Neural crest cell (in vitro differentiated cells): ENCODE measurements at places on chromosomes 3 and 15.

DNA sequence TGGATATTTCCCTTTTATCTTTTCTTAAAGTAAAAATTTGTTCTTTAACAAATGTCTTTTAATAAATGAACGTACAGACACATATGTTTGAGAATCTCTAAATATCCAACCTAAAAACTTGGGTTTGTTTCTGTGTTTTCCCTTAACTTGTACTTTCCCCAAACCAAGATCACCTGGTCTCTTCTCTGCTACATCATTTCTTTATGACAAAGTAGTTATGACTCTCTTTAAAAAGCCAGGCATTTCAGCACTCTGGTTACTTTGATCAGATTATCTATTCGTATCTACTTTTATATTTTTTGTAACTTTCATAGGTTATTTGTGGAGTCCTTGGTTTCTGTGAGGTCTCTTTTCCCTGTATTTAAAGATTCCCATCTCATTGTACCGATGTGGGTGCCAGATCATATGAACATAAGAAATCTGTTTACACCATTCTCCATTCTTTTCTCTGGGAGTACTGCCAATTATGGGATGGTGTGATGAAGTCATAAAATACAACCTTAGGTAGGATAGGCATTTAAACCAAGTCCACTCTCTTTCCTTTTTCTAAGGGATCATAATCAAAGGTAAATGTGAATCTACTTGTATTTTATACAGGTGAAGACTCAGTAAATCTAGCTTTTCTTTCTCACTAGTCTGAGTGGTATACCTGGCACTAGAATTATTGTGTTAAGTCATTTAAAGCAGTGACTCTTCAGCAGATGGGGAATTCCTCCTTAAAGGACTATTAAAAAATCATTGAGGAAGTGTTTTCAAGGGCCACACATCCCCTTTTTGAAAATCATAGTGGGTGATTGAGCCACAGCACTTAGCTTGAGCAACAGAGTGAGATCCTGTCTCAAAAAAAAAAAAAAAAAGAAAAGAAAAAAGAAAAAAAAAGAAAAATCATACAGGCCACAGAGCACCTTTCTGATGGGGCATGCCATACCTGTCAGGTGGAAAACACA lies 12.4 kb upstream of the NFKBIZ start:
- no peak for DNase-seq

DNA sequence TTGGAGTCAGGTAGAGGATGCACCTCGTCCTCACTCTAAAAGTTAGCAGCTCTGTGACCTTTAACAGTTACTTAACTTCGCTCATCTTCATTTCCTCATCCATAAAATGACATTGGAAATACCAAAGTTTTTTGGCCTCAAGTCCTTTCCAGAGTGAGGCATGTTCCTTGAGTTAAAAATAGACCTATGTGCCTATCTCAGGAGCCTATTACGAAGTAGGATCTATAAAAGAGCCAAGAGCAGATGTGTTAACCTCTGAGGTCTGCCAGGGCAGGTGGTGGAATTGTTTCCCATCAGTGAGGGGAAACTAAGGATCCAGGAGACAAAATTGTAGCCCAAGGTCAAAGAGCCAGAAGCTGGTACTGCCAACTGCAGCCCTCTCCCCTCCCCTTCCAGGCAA lies 120.4 kb upstream of the EIF1B start:
- no peak for DNase-seq

GRCh38 chr3:162643245-162643644 lies 1146.6 kb downstream of the OTOL1 start:
- no peak for DNase-seq

GRCh38 chr3:53989451-53989850 lies 97.8 kb upstream of the SELENOK start:
- no peak for DNase-seq

GRCh38 chr3:131047582-131047981 lies 20.9 kb downstream of the NEK11 start:
- DNase-seq: no peak

DNA sequence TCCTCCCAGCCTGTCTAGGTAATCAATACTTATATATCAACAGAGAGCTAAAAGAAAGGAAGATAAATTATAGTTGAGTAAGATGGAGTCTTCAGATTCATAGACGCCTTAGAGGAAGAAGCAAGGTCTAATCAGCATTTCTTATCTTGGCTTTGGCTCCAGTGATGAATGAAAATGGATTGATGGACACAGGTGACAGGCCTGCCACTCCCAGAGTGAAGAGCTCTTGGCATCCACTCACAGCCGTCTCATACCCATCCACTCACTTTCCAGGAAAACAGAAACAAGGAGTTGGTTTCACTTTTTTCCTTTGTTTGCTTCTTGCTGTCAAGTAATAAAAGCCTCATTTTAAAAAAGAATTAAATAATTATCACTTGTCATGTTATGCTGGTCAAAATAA lies 168.2 kb downstream of the MFSD1 start:
- DNase-seq: no peak

DNA sequence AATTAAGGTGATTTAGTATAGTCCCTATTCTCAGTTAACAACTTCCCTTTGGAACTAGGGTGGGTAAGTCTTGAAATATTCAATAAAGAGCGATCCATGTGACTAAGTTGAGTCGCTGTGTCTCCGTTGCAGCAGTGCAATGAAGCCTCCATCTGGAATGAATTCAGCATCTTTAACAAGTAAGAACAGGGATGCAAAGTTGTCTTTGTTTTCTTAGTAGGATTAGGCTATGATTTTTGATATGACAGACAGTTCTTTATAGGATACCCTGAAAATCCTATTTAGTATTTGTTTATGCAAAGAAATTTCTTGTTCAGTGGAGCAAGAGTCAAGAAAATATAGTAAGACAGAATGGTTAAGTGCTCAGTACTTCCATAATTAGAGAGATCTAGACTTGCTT lies 52.7 kb downstream of the RBMS3 start:
- no peak for DNase-seq

DNA sequence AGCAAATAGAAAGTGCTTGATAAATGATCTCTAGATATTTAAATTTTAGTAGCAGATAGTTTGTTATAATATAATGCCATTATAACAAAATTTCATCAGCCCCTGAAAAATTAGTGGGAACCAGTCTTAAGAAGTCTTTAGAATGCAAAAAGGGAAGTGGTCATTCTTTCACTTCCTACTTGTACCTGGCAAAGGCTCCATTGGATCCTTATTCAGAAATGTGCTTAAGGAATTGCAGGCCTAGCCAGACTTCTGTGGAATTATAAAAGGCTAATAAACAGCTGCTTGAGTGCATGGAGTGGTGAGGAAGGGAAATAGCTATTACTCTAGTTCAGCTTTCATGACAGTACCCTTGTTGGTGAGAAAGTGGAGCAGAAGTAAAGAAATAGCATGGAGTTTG lies 24.2 kb downstream of the PPM1L start:
- DNase-seq: no peak

DNA sequence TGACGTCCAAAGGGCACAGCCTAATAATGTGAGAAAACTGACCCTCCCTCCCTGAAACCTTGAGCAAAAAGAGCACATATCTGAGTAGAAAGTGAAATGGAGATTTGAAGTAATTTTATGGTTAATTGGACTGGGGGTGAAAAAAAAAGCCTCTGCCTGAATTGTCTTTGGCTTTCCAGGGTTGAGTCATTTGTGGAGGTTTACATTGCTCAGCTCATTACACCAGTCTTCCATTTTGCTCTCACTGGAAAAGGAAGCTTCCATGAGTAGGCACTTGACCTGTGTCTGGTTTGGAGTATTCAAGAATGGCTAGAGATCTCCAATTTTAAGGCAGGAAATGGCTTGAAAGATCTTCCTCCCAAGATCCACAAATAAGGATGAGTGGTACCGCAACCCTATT lies 273.9 kb downstream of the PDCD6IP start:
- DNase-seq: no peak

GRCh38 chr3:141242377-141243092 lies 10.9 kb downstream of the PXYLP1 start:
- DNase-seq: no peak

DNA sequence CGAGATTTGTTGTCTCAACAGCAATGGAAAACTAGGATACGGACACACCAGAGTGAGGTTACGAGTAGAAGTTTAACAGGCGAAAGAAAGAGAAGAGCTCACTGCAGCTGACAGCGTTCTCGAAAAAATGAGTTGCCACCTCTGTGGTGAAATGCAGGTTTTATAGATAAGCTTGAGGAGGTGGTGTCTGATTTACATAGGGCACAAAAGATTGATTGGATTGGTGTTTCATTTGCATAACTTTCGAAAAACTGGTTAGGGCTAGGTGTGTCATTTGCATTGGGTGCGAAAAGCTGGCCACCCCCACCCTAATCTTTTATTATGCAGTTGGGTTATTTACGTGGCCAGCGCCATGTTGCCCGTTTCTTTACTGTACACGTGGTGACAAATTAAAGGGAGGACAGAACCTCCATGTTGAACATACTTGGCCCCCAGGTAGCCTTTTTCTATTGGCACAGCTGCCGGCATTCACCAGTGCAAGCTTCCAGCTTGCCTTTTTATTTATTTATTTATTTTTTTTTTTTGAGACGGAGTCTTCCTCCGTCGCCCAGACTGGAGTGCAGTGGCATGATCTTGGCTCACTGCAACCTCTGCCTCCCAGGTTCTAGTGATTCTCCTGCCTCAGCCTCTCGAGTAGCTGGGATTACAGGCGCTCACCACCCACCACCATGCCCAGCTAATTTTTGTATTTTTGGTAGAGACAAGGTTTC lies 8.3 kb downstream of the IFT122 start:
- no peak for DNase-seq

DNA sequence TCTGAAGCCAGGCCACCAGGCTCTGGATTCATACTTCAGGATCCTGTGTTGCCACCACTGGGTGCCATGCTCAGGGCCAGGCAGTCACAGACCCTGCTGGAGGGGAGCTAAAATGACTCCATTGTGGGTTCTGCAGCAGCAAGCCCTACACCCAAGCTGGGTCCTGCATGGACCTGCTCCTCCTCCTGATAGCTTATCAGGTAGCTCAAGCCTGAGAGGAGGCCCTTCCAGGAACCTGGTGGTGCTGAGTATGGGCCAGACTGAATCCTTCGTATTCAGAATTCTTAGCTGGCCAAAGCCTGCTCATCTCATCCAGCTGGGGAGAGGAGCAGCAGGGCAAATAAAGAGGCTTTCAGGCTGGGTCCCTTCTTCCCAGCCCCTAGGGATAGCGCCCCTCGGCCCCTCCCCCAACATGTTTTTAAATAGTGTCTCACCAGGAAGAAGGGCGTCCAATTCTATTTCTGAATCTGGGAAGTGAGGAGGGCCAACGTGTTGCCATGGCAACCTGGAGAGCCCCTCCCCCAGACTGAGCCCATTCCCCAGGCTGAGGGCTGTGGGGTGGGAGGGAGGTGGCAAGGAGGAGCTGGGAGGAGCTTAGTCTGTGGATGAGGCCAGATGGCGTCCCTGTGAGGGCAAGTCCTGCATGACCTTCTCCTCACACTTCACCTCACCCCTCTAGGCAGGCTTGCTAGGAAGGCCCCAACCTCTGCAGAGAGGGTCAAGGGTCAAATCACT lies 11.0 kb upstream of the CAMKV start:
- peak; percentile 76 for DNase-seq

DNA sequence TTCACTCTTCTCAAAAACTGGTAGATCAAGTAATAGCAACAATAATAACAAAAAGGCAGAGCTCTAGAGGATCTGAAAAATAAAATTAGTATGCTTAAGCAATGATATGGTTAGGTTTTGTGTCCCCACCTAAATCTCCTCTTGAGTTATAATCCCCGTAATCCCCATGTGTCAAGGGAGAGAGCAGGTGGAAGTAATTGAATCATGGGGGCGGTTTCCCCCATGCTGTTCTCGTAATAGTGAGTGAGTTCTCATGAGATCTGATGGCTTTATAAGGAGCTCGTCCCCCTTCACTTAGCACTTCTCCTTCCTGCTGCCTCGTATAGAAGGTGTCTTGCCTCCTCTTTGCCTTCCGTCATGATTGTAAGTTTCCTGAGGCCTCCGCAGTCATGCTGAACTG lies 60.2 kb upstream of the ABHD2 start:
- no peak for DNase-seq

DNA sequence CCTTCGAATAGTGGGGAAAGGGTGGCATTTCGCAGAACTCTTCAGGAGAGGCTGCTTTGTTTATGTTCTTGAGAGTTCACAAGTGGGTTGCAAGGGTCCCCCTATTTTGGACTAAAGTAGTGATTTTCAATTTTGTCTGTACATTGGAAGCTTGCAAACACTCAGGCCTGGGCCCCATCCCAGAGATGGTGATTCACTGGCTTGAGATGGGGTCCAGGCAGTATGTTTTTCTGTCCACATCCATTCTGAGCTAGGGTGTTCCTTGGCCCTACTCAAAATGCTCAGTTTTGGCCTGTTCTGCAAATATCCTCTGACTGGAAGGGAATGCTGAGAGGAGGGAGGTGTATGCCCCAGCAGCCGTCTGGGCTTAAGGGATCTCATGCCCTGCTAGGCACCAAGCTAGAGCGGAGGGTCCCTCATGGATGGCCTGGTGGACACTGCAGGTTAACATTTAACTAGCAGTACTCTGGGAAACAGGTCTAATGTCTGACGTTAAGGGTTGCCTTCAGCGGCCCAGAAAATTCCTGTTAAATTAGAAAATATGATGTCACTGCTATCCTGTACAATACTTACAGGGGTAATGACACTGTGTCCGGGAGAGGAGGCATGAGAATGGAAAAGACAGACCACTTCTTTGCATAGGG lies 181.4 kb downstream of the OPA1 start:
- DNase-seq: no peak

GRCh38 chr3:172716476-172716875 lies 5.6 kb upstream of the NCEH1 start:
- no peak for DNase-seq

DNA sequence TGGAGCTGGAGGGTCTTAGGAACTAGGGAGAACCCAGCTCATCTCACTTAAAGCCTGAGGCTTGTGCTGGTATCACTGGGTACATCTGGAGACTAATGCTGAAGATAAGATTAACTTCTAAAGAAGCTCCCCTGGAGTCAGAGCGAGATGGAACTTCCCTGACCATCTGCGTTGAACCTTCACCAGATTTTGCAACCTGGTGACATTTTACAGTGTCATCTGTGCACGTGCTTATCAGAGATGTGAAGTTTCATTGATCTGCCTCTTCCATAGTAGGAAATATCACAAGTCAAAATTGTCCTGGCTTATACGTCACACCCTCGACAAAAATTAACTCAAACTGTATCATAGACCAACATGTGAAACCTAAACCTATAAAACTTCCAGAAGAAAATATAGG lies 395.5 kb downstream of the SHQ1 start:
- no peak for DNase-seq

DNA sequence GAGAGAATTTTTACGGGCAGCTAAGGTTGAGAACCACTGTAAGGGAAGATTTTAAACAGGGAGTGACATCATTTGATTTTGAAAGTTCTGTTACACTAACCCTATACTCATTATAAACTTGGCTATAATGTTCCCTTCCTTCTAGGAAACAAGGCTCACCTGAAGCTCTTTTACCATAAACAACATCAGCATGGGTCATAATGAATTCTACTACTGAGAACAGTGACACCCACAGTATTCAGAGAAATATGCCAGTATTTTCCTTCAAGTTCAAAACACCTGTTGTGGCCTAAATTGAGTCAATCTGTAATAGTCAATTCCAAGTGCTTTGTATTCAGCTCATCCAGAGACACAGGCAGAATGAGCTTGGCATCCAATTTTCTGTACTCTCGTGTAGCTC lies 175.3 kb upstream of the STT3B start:
- no peak for DNase-seq

GRCh38 chr15:46654993-46655392 lies 1020.2 kb downstream of the SQOR start:
- DNase-seq: no peak

- no peak for DNase-seq
Measured at GRCh38 chr3:98328933-98329332, 24.7 kb upstream of the OR5K4 start.

GRCh38 chr3:22928216-22929110 lies 274.7 kb upstream of the UBE2E2 start:
- no peak for DNase-seq
